ENCODE measurements at places on chromosomes 2 and 18.

DNA sequence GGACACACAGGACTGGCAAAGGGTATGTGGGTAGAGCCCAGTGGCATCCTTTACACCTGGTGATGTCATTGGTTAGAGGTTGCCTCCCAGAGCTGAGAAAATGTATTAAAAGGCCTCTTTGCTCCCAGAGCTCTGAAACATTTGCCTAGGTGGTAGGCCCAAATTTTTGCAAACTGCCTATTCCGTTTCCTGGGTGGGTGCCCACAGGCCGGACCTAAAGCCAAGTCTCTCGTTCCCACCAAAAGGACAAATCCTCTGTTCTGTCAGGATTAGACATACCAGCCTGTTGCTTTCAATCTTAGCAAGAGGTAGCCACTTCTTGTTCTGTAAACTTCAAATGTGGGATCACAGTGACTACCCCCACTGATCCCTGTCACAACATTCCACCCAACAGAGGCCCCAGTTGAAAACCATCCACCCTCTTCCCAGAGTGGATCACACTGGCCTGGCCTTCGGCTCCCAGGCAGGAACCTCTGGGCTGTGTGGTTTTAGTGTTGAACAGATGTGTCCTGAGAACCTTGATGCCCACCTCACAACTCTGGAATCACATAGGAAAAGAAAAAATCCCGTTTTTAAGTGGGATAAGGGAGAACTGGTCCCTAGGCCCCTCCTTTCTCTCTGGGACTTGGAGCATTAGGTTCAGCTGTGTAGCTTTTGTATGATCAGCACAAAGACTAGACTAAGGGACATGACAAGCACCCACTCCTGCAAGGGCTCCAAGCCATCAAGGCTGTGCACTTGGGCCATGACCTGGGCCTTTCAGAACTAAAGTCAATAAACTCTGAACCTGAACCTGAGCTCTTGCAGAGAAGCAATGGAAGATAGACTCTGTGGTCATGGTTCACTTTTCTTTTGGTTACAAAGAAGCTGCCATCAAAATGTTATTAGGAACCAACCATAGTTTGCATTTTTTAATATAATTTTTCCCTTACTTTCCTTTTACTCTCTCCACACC, 211.3 kb downstream of the CYP26B1 start:
- DNase-seq, result no peak

GRCh38 chr18:48863432-48864065, 87.2 kb downstream of the SMAD7 start:
- DNase-seq, result no peak

GRCh38 chr2:38653715-38654527, 12.0 kb upstream of the GALM start:
- DNase-seq, result no peak

DNA sequence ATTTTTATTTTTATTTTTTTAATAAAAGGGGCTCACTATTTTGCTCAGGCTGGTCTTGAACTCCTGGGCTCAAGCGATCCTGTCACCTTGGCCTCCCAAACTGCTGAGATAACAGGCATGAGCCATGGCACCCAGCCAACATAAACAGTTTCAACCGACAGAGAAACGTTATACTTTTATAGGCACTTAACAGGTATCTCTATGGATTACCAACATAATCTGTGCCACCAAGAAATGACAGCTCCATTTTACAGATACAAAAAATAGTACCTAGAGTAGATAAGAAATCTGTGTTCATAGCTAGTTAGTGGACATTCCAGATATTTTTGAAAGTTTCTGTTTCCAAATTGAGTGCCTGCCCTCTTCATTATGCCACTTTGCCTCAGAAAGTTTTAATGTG, 1316.7 kb downstream of the LRP1B start:
- no peak for DNase-seq

DNA sequence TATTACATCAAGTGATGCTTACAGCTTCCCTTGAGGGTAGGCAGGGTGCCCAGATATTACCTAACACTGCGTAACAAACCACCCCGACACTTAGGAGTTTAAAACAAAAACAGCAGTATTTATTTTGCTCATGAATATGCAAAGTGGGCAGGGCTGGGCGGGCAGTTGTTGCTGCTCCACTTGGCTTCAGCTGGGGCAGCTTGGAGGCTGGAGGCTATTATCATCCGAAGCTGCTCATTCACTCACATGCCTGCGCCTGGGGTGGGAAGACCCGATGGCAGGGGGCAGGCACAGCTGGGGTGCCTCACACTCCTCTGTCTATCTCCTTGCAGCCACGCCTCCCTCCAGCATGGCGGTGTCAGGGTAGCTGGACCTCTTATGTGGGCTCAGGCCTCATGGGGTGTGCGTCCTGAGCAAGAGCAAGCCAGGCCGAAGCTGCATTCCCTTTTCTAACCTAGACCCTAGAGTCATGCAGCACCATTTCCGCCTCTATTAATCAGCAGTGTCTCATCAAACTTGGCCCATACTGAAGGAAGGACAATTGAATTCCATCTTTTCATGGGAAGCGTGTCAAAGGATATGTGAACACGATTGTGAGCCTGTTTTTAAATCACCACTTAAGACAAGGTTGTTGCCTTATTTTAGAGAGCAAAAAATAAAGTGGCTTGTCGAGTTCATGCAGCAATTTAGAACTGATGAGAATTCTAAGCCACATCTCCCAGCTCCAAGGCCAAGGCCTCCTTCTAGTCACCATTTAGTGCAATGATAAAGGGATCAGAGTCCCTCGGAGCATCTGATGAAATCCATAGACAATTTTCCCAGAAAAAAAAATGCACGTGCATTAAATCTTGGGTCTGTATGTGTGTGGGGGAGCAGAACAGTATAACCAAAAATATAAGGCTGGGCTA, 54.9 kb downstream of the SDC1 start:
- no peak for DNase-seq

- DNase-seq, result no peak
Observed at GRCh38 chr18:59911600-59911999, 11.8 kb downstream of the PMAIP1 start.

- DNase-seq, result no peak
Observed at GRCh38 chr2:175597286-175597685, 404.8 kb downstream of the LNPK start.

DNA sequence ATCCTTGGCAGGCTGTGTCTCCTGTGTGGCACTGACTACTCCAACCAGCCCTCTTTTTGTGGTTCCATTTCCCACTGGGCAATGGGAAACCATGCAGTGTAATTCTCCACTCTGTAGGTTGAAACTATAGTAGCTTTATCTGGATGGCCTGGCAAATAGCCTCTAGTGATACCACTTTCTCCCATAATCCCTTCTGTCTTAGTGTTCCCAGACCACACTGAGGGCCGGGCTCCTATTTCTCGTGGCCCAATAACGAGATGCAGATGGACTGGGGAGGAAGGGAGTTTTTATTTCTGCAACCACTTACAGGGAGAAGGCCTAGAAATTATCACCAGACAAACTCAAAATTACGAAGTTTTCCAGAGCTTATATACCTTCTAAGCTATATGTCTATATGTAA, 24.7 kb downstream of the SKA1 start:
- no peak for DNase-seq

DNA sequence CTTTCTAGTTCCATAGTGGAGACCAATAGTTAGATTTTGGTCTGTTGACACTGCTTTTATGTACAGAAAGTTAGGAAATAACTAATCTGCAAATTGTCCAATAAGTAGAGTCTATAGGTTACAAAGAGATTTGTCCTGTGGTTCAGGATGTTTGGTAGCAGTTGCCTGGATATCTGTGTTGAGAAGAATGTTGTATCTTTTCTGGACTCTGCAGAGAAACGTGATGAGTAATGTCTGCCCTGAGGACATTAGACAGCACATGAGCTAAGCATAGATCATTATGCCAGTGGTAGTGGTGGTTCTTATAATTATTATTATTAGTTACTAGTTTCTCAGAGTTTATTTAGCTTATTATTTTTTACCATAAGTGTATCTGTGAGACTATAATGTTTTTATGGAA, 65.8 kb downstream of the ANKRD62 start:
- no peak for DNase-seq

DNA sequence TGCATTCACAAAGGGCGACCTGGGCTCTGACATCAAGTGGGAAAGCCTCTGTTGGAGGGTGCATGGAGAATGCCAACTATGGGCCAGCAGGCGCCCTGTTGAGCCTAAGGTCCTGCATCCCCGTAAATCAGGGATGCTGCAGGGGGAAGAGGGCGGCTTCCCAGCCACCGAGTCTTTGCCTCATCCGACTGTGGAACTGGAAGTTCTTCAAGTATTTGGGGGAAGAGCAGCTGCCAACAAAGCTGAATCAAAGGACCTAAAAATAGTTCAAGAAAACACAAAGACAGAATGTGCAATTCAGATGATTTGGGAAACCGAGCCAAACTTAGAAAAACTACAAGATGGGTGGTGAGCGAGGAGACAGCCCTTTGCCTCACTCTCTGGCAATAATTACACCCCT, 281.1 kb upstream of the MGAT5 start:
- no peak for DNase-seq

DNA sequence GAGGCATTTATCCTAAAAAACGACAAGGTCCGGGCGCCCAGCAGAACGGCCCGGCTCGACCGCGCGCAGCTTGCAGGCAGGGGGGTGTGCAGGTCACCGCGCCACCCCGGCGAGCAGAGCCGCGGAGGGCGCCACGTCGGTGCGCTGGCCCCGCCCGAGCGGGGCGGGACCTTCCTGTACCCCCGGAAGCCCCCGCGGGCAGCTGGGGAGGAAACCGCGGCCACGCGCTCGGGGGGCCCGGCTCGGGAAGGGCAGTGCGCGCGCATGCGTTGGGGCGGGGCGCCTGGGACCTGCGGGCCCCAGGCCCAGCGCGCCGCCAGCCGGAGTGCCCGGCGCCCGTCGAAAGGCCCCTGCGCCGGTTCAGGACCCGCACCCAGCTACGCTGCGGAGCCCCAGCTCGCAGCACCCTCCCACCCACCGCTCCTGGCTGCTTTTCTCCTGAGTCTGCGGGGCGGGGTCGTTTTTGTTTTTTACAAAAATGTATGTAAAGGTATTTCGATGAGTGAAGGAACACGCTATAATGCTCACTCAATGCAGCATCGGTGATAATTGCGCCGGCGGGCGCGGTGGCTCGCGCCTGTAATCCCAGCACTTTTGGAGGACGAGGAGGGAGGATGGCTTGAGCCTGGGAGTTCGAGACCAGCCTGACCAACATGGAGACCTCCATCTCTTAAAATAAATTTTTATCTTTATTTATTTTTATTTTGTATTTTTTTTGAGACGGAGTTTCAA, 47.7 kb upstream of the POMC start:
- DNase-seq, result peak; percentile 85

DNA sequence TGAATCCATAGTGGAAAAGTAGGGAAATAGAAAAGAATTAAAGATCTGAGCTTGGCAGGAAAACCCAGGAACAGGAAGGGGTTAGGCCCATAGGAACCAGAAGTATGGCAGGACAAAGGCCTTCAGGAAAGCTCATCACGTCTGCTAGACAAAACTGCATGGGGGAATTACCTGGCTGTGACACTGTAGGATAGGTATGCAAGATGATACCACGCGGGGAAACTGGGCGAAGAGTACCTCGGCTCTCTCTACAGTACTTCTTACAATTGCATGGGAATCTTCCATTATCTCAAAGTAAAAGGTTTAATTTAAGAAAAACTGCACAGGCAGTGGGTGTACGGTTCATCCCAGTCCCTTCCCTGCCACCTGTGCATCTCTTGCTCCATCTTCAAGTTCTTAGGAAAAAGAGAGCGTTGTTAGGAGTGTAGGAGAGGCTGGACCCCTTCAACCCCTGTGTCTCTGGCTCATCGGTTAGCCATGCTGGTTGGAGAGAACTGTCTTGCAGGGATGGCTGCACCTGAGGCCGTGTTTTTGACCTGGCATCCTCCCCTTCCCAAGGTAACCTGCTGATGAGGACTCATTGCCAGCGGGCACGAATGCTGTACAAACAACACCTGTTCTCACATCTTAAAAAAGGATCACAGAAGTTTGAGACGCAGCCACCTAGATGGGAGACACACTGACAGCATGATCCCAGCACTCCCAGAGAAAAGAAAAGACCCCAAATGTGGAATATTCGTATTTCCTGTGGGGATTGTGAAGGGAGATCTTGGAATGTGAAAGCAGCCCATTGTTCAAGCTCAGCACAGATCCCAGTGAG, 120.5 kb upstream of the COPS8 start:
- DNase-seq, result no peak

DNA sequence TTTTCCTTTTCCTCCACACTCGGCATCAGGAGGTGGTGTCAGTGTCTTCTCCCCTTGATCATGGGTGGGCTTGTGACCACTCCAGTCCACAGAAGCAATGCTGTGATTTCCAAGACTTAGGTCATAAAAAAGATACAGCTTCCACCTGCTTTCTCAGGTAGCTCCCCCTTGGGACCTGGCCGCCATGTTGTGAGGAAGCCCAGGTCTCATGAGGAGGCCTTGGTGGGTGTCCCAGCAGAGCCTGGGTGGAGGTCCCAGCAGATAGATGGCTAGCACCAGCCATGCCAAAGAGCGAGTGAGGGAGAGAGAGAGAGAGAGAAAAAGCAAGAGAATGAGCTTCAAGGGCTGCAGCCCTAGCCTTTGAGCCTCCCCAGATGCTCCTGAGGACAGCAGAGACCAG, 16.0 kb downstream of the SLC66A2 start:
- no peak for DNase-seq

GRCh38 chr2:168348076-168348475, 100.7 kb upstream of the STK39 start:
- no peak for DNase-seq

GRCh38 chr2:70668432-70668831, 99.6 kb downstream of the ADD2 start:
- no peak for DNase-seq

GRCh38 chr2:15754703-15755099, 163.0 kb downstream of the DDX1 start:
- DNase-seq, result no peak

- no peak for DNase-seq
Observed at GRCh38 chr2:127027715-127028114, 79.2 kb downstream of the BIN1 start.

DNA sequence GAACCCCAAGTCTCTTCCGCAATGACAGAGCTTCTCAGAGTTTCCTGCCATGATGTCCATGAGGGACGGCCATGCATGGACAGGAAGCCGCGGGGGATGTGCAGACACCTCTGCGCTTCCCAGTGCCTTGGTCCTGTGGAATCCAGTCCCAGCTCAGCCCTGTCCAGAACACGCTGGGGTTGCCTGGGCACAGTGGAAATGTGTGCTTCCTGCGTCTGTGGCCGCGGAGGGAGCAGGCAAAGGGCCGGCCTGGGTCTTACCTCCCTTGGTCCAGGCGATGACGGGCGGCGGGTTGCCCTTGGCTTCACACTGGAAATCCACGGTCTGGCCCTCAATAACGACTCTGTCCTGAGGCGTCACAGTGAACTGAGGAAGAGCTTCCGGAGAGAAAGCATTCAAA, 79.6 kb downstream of the PXDN start:
- no peak for DNase-seq

DNA sequence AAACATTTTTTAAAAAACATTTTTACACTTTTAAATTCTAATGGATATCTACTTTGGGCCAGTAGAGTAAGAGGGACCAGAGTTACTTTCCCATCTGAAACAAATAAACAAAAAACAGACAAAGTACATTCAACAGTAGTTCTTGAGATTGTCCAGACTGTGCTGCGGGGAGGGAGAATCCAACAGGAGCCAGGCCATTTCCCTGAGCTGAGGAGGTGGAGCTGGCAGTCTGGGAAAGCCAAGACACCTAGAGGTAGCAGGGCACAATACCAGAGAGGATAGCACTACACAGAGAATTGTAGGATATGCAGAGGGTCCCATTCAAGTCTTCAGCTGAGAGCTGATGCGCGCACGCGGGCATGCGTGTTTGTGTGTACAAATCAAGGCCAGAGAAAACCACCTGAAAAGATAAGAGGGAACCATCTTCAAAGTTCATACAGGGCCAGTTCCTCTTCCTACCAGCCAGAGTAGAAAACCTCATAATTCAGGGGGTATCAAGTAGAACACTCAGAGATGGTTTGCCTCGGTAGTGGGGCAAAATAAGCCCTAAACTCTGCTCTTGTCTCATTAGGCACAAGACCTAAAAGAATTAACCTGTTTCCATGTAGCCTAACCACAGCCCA, 44.0 kb downstream of the PTRHD1 start:
- no peak for DNase-seq

Measured in activated B cell treated with CpG ODN at 0.5 μM for 24 hours (primary cell).